Aortic smooth muscle cell (primary cell): ENCODE measurements at places on chromosomes 5 and 9. TPM values are rescaled to one million over a fixed set of nuclear protein-coding genes. Genes with fewer than 3 reads are reported as not detected.

Gene BARHL1
- total RNA-seq: not detected in 2 replicates

Gene PLPP7
- total RNA-seq: 15.0 and 16.9 TPM in 2 replicates

Gene ZNF454
- 1.1 and 1.6 TPM in 2 replicates for total RNA-seq

Gene LECT2
- not detected in 2 replicates for total RNA-seq

Gene RAI14
- 80.5 and 89.8 TPM in 2 replicates for total RNA-seq

Gene SVEP1
- 3.5 and 4.4 TPM in 2 replicates for total RNA-seq

Gene LPAR1
- total RNA-seq: 39.8 and 77.4 TPM in 2 replicates

Gene FABP6
- not detected in 2 replicates for total RNA-seq

Gene DOCK2
- 0.13 and 0.31 TPM in 2 replicates for total RNA-seq

Gene SIGMAR1
- total RNA-seq: 40.0 and 56.3 TPM in 2 replicates

Gene C6
- total RNA-seq: not detected in 2 replicates

Gene SLC34A3
- total RNA-seq: 0.06 and 0.13 TPM in 2 replicates

Gene FAM78A
- total RNA-seq: 0.40 and 0.44 TPM in 2 replicates

Gene COX7C
- total RNA-seq: 201 and 236 TPM in 2 replicates

Gene SLC23A1
- not detected in 2 replicates for total RNA-seq

Gene TERT
- total RNA-seq: not detected in 2 replicates
